ENCODE measurements at places on chromosomes 3 and 15.

- DNase-seq, result no peak
Observed at GRCh38 chr3:7447197-7447769, 586.4 kb downstream of the GRM7 start.

DNA sequence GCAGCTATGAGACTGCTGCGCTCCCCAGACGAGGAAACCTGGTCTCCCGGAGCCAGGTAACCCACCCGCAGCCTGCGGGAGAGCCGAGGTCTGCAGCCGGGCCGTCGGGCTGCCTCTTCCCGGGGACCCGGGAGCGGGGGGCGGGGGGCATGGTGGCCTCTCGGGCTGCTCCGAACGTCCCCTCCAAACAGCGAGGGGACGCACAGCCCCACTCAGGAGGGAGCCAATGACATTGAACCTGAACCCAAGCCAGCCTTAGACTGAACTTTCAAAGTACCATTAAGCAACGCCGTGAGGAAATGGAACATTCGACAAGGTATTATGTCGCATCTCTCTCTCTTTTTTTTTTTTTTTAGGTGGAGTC is 29.8 kb upstream of the ALDH1A3 start:
- DNase-seq, result no peak

- DNase-seq, result no peak
Observed at GRCh38 chr15:69677403-69677802, 224.8 kb downstream of the RPLP1 start.

GRCh38 chr3:151303751-151304150 is 12.9 kb downstream of the GPR87 start:
- DNase-seq, result no peak

- no peak for DNase-seq
Observed at GRCh38 chr3:151772825-151773480, 39.2 kb downstream of the AADACL2 start.

- DNase-seq, result no peak
Observed at GRCh38 chr15:95556225-95556624, 774.3 kb upstream of the NR2F2 start.

DNA sequence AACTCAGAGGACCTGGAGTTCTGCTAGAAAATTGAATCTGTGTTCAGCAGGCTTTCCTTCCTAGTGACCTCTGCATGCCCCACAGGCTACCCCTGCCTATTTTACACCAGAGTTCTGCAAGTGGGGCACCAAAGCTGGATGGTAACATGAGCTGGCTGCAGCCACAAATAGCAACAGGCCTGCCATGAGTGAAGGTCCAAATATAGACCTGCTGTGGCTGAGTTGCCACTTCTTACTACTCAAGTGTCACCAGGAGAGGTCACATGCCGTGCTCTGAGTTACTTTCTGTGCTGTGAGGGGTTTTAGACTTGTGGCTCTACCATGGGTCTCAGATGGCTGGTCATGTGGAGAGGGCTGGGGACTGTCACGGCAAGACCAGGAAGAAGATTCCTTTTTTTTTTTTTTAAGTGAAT is at the start of gene FSD2:
FSD2 (minus strand) TSS at position 76 of the 413 bp plus-strand sequence. CDS start 18,679 bp downstream, outside the sequence.
- no peak for DNase-seq

- DNase-seq, result no peak
Observed at GRCh38 chr3:99578339-99578970, 59.9 kb upstream of the COL8A1 start.

DNA sequence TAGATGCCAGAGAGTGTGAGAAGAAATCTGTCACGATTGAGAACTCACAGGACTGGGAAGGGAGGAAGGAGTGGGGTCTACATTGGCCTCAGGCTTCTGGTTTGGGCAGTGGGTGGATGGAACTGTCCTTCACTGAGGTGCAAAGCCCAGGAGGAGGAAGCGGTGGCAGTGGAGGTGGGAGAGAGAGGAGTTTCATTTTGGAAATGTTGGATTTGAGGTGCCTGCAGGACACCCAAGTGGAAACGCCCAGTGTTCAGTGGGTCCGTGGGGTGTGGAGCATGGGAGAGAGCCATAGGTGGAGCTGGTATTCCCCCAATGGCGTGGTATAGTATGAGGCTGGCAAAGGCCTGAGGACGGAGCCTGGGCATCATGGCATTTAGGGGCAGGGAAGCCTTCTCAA is 9.3 kb upstream of the EPHB3 start:
- no peak for DNase-seq

- DNase-seq, result no peak
Observed at GRCh38 chr3:186225603-186226002, 116.7 kb upstream of the ETV5 start.

- peak; percentile 8 for DNase-seq
Observed at GRCh38 chr3:31106204-31106603, 211.7 kb upstream of the GADL1 start.

DNA sequence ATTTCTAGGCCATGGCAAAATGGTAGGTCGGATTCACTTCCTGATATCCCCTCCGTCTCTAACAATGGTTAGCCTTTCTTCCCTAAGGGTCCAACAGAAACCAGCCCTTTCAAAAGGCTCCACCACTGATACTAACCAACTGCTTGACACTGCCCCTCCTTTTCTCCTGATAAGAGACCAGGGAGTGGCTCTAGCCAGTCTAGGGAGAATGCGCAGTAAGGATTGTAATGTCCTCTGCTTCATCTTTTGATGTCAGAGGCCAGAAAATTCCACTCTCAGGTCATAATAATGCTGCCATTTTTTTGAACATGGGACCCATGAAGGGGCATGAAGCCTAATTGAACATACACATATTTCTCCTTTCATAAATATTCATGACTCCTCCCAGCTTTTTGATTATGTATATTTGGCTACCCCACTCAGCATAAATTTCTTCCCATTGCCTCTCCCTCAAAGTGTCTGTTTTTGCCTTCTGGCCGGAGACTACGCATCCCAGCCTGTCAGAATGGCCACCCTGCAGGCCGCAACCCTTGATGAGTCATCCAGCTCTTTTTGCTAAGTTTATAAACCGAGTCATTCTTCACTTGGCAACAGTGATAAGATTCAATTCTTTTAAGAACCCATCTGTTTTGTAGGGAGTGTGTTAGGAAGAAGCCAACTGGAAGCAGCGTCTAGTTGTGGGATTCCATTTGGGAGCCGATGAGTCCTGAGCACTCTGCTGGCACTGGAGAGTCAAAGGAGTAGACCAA is 189.0 kb upstream of the MCTP2 start:
- no peak for DNase-seq

- no peak for DNase-seq
Observed at GRCh38 chr3:77191014-77191413, 151.1 kb downstream of the ROBO2 start.

DNA sequence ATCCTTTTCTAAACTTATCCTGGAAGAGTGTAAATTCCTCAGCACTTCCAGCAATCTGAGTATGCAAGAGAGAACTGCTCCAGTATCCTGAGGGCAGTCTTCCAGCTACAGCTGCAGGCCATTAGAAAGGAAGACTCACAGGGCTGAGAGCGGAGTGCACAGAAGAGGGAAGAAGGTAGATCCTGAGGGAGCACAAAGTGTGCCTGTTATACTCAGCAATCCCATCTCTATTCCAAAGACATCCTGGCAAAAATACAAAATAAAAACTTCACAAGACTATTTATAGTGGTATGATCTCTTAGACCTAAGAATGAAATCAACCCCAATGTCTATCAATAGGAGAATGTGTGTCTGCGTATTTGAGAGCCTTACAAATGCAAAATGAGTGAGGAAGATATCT is 292.0 kb downstream of the ZIC1 start:
- DNase-seq, result no peak

- no peak for DNase-seq
Observed at GRCh38 chr3:67587811-67588210, 66.6 kb downstream of the SUCLG2 start.

Measured in H54 (cell line).